ENCODE measurements at places on chromosomes 3 and 15.

- no peak for DNase-seq
These were observed 239.2 kb downstream of the PDZRN3 start for GRCh38 chr3:73385568-73385967.

- DNase-seq, result no peak
These were observed 14.9 kb upstream of the SENP7 start for GRCh38 chr3:101527906-101528305.

GRCh38 chr3:192133271-192133670 is 594.1 kb downstream of the FGF12 start:
- DNase-seq, result no peak

DNA sequence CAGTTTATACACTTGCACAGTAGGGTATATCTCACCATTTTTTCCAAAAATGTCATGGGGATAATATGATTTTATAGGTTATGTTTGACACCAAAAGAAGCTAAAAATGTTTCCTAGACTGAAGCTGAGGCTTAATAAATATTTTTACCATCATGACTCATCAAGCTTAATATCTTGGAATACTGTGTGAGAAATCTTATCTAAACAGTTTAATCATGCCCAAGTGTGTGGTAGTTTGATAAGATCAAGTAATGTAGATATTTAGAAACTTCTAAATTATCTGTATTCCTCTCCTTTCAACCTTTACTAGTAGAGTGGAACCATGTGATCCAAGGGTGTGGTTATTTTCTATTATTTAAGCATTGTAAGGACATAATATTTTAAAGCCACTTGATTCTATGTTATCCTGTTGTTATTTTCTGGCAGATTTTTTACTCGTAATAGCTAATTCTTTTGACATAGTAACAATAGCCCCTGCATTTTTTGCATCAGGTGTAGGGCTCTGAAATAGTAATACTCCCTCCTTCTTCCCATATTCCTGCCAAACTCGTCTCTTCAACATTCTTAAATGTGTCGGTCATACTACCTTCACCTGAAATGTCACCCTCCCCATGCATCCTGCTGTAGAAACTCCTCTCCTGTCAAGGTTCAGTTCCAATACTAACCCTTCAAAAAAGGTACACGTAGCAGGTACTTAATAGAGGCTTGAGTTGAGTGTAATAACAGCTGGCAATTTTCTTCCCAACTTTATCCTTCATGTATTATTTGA is 729.6 kb downstream of the NLGN1 start:
- no peak for DNase-seq

DNA sequence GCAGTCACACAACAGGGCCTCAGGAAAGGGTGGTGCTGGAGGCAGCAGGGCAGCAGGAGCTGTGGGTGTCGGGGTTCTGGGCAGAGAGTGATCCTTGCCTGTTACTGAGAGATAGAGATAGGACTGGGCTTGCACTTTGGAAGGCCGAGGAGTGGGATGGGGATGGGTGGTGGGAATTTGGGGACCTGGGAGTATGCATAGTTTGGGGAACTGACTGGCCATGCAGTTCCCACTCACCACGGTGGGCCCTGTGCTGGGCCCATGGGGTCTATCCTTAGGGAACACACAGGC is 192.5 kb upstream of the LINGO1 start:
- DNase-seq, result no peak

GRCh38 chr15:91891788-91892345 is 38.4 kb downstream of the SLCO3A1 start:
- DNase-seq, result peak; percentile 83
